ENCODE measurements at places on chromosomes 16 and 17.

GRCh38 chr17:54172985-54173316 lies 350.2 kb downstream of the KIF2B start:
- no peak for DNase-seq

GRCh38 chr16:85376292-85377095 lies 236.6 kb upstream of the GSE1 start:
- DNase-seq = peak; percentile 62

- no peak for DNase-seq
Observed at GRCh38 chr16:83561876-83562275, 245.9 kb upstream of the HSBP1 start.

GRCh38 chr16:177394-177822 lies 928 bp downstream of the HBA1 start:
- DNase-seq = no peak

DNA sequence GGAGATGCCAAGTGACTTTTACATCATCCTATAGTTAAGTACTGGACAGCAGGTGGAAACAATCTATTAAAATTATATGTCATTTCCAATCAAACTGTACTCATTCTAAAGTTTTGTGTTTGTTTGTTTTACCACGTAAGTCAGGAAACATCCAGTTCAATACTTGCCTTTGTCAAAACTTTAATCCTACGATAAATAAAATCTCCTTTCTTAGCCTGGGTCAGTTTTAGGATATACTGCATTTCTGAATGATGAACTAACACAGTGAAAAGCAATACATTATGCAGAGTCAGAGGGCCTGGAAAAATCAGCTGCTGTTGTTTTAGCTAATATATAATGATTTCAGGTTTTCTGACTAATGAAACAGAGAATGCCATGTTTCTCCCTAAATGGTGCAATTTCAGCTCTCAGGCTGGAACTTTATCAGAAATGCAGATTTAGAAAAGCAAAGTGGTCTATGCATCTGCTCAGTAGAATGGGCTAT lies 756.4 kb downstream of the CDH11 start:
- DNase-seq = no peak

DNA sequence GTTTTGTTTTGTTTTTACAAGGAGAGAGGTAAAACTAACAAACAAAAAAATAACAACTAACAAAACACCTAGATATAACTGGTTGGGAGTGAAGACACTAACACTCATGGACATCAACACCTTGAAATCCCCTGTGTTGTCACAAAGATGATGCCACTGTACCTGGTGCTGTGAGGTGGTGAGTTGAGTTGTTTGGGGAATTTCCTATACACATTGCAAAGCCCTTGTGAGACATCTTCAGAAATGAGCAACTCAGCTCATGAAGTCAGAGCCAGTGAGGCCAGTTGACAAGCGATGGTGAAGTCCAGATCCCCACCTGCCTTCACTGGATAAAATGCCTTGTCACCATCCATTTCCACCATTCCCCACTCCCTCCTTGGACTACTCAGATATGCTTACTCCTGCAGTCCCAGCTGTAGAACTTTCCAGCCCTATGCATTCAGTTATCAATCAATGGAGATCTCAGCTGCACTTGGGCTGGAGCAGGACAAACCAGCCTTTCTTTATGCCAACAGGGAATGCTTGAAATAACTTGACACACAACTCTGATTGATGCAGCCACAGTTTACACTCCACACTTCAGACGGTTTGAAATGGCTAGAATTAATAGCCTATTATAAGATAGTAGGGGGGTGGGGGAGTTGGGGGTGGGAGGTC lies 22.2 kb downstream of the ANKFN1 start:
- no peak for DNase-seq

DNA sequence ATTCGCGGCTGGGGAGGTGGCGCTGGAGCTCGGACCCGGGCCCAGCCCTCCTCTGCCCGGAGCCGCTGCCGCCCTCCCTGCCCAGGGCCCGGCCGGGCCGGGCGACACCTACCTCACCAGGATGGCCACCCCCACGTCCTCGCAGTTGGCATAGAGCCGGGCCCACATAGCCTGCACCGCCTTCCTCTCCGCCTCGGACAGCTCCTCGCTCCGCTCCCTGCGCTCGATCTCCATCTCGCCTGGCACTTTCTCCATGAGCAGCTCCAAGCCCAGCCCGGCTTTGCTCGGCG lies 276 bp downstream of the CYGB start:
- DNase-seq = peak; percentile 54

GRCh38 chr16:30721606-30722005 lies 22.6 kb downstream of the SRCAP start:
- no peak for DNase-seq

DNA sequence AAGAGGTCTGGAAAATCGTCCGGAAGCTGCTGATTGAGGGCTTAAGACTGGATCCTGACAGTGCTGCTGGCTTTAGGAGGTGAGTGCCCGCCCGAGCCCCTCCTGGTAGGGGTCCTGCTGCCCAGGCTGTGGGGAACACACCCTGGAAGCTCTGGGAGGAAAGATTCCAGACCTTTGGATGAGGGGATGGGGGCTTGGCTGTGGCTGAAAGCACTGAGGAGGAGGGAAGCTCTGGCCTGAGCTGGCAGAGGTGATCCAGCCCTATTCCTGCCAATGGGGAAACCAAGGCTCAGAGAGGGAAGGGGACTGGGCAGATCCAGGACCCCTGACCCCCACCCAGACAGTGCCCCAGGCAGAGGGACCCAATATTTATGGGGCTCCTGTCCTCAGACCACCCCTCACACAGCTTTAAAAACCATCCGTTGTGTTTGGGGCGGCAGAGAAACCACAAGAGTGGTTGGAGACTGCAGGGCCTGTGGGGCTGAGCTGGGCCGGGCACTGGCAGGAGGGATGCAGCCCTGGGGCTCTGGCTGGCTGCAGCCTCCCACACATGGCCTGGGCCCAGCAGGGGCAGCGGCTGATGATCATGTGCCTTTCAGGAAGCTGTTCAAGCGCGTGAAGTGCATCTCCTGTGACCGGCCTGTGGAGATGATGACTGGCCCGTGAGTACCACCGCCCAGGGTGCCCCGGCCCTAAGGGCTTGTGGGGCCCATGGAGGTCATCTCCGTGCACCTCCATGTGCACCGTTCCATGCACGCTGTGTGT lies 22.8 kb downstream of the UBALD1 start:
- DNase-seq = no peak

DNA sequence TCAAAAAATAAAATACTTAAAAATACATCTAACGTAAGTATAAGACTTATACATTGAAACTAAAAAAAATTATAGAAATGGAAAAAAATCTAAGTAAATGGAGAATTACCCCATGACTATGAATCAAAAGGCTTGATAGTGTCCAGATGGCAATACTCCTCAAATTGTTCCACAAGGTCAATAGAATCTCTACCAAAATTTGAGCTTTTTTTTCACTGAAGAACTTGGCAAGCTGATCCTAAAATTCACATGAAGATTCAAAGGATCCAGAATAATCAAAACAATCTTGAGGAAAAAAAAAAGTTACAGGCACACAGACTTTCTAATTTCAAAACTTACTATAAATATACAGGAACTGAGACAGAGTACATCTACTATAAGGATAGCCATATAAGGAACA lies 448.4 kb upstream of the CDH11 start:
- DNase-seq = no peak

GRCh38 chr17:3693829-3694231 lies 2.1 kb downstream of the P2RX5 start:
- no peak for DNase-seq

DNA sequence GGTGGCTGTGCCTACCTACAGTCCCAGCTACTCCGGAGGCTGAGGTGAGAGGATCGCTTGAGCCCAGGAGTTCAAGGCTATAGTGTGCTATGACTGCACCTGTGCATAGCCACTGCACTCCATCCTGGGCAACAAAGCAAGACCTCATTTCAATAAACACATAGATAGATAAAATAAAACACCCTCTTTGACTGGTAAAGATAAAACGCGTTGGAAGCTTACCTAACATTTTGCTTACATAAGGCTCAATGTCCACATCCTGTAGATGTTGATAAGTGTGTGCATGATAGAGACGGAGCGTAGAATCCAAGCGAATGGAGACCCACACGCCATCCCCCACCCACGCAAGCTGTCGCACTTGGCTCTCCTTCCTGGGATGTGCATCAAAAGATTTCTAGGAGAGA lies 113.4 kb upstream of the TOB1 start:
- DNase-seq = no peak

DNA sequence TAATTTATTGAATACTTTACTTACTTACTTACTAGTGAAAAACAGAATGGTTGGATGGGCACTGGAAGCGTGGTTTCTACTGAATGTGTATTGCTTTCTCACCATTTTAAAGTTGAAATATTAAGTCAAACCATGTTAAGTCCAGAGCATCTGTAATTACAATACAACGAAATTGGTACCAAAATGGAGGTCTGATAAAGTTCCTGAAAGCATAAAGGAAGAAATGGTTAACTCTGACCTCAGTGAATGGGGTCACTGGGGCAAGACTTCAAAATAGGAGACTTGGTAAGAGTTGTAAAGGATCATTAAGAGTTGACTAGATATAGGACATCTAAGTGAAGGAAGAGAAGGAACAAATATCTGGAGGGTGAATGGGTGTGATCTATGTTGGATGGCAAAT lies 237.1 kb downstream of the MAF start:
- no peak for DNase-seq

DNA sequence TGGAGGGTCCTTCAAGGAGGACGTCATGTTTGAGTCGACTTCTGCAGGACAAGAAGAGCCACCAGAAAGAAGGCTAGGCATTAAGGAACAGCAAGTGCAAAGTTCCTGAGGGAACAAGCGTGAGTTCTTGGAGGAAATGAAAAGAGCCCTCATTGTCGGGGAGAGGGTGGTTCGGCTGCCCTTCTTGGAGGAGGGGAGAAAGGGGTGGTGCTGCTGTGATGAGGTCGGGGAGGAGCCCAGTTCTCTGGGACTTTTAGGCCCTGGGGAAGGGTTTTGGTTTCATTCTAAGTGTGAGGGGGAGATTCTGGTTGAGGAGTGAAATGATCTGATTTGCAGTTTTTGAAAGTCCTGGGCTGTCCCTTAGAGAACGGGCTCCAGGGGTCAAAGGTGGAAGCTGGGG lies 4.1 kb downstream of the BICDL2 start:
- no peak for DNase-seq

GRCh38 chr16:86219655-86220445 lies 290.5 kb upstream of the FOXF1 start:
- no peak for DNase-seq

GRCh38 chr16:58501242-58502131 lies 1.5 kb downstream of the NDRG4 start:
- DNase-seq = peak; percentile 81

DNA sequence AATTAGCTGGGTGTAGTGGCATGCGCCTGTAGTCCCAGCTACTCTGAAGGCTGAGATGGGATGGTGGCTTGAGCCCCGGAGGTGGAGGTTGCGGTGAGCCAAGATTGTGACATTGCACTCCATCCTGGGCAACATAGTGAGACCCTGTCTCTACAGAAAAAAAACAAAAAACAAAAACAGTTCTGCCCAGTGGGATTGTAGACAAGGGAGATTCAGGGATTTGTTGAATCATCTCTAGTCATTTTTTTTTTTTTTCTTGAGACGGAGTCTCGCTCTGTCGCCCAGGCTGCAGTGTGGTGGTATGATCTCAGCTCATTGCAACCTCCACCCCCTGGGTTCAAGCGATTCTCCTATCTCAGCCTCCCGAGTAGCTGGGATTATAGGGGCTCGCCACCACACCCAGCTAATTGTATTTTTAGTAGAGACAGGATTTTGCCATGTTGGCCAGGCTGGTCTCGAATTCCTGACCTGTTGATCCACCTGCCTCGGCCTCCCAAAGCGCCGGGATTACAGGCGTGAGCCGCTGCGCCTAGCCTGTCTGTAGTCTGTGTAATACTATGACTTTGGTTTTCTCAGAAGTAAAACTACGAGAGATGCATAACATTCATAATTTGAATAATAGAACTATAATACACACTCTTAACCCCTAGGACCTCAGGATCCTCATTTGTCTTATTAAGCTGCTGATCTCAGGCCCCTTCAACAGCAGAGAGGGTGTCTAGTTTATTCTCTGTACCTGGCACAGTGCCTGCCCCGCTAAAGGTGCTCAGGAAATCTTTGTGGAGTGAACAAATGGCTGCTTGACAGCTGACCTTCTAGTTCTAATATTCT lies 1.4 kb downstream of the TEN1 start:
- no peak for DNase-seq

DNA sequence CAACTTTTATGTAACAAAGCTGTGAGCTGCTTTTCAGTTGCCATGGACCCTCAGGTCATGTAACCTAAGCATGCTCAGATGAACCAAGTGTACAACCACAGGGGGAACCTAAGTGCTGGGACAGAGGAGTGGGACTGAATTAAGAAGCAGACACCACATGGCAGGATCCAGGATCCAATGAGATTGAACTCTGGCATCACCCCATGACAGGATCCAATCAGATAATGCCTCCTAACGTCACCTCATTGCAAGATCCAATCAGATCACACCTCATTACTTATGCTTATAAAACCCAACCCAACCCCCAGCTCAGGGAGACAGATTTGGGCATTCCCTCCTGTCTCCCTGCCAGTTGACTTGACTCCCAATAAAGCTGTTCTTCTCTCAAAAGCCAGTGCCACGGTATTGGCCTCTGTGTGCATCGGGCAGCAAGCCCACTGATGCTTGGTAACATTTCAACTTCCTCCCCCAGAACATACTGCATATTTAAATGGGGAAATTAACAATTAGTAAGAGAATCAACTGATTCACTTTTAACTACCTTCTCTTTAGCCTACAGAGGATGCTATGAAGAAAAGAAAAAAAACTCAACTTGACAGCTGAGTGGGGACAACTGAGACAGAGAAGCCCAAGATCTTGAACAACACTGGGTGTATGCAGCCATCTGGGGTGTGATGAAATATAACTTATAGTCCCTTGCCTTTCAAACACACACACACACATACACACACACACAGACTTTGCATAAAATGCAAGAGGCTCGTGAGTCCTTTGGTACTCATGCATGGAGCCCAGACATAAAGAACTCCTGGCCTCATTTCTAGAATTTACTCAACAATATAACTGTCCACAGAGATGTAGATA lies 148.4 kb downstream of the SLC39A11 start:
- peak; percentile 21 for DNase-seq

GRCh38 chr16:81765111-81765919 lies 13.8 kb upstream of the PLCG2 start:
- no peak for DNase-seq

GRCh38 chr16:11783319-11784037 lies 13.6 kb downstream of the ZC3H7A start:
- no peak for DNase-seq

DNA sequence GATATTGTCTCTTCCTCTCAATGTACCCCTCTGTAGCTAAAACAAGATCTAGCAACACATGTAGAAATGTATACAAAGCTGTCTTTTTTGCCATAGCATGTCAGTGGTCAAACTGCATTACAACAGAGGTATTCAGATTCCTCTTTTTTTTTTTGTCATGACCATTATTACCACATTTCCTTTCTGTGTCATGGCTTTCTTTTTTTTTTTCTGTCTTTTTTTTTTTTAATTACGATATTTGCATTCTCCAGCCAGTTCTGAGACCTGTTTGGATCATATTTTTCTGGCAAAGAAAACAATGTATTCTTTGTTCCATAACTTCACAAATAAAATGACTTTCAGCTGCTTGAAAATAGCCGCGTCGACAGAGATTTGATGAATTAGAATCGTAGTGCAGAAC lies 27.4 kb upstream of the CAPNS2 start:
- no peak for DNase-seq

Data from BE2C (cell line).